HuH-7.5 (cell line): ENCODE measurements at places on chromosomes 12 and 14.

GRCh38 chr12:127328867-127329266, 938.1 kb upstream of the TMEM132C start:
- no peak for DNase-seq

DNA sequence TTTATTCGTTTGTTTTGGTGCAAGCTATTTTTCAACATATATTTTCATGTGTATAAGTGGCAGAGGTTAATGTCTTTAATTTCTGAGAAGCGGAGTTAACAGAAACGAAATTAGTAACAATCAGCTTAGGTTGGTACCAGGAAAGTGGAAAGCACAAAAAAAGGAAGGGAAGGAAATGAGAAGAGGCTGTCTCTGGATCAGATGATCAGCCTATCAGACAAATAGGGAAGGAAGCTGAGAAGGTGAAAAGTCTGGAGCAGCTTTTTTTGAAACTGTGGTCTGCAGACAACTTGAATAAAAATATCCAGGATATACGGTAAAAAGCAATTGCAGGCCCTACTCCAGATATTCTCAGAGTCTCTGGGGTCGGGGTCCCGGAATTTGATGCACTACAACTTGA, 265.0 kb downstream of the SSPN start:
- DNase-seq: no peak

DNA sequence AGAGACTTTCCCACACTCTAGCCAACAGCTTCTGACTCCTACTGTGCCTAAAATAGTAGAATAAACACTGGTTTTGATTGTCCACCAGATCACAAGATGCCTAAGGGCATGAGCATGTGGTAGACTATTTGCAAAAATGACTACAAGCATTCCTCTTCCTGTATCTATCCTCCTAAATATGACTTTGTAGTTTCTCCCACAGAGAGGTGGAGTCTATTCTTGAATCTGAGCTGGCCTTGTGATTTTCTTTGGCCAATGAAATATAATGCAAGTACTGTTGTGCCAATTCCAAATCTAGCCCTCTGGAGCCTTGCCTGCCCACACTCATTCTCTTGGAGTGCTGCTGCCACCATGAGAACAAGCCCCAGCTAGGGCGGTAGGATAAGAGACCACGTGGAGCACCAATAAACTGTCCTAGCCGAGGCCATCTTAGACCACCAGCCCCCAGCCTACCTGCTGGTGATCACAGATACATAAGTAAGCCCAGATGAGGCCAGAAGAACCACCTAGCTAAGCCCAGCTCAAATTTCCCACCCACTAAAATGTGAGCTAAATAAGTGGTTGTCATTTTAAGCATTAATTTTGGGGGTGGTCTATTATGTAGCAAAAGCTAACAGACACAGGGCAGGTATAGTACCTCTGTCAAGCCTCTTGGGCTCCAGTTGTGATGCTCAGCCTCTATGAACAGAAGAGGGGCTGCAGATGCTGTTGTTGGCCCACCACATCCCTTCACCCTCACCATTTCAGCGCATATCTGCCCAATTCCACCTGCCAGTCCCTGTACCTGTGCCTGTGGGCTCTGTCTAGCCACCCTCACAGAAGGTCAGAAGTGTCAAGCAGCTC, 17.9 kb downstream of the ZFP36L1 start:
- no peak for DNase-seq

- DNase-seq: no peak
Observed at GRCh38 chr12:53302903-53303302, 3.4 kb downstream of the MYG1 start.

GRCh38 chr14:64938972-64939816, 3.4 kb downstream of the GPX2 start:
- no peak for DNase-seq

DNA sequence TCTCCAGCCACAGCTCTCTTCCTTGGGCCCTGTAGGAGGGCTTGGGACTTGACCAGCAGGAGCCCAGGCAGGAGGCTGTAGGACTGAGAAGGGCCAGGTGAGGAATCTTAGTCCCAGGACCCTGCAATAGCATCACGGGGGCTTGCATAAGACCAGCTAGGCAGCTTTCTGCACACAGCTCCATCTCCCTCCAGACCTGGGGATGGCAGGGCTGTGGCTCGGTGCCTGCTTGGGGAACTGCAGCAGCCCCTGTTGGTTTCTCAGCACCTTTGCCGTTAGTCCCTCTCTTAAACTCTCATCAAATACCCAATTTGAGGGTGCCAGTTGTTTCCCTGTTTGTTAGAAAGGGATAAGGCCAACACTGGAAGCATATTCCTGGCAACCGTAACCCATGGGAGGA, 14.3 kb downstream of the DIO3 start:
- DNase-seq: no peak

DNA sequence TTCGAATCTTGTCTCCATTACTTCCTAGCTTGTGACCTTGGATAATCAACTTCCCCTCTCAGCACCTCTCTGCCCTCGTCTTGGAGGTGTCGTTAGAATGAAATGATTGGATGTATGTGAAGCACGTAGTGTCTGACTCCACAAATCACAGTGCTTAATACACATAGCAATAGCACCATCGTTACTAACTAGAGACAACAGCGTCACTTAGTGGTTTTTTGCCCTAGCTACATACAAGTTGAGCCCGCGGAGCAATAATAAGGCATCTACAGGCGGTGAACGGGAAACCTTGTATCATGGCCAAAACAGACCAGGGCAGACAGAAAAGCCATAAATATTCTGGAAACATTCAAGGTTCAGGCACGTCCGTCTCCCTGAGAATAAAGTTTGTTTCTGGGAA, 154.9 kb downstream of the ASCL4 start:
- no peak for DNase-seq

DNA sequence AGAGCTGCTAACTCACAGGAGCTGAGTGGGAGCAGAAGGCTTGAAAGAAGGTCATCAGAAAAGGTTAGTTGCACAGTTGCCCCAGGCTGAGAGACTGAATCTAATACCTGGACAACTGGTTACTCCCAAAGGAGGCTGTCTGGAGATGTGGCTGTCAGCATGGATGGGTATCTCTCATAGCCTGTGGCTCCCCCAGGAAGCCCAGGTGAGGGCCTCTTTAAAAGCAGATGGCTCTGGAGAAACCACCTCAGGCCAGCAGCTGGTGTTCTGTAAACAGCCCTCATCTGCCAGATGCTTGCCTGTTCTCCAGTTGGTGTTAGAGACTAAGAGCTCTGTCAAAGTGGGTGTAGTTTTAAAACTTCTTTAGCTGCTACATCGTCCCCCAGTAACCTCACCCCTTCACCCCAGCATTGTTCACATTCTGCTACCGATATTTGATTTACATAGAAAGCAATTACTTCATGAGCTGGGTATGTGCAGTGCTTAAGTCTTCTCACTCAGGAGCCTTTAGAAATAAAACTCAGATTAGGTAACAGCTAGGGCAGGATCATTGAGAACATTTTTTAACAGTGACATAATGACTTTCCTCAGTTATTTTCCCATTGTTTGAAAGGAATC, 25.8 kb downstream of the DACT1 start:
- DNase-seq: no peak

DNA sequence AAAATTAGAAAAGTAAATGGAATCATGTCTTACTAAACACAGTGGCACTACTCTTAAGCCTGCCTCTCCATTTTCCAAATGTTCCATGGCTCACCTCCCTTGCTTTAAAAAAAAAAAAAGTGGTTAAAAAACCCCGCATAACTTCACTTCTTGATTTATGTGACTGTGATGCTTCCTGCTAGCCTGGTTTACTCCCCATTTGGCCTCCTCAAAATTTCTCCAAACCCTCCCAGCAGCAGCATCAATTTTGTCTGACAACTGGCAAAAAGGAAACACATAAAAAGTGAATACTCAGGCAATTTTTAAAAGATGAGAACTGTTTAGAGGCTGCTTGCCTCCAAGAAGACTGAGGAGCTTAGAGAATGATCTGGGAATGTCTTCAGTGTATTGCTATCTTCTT, 17.8 kb upstream of the EGLN3 start:
- DNase-seq: no peak

DNA sequence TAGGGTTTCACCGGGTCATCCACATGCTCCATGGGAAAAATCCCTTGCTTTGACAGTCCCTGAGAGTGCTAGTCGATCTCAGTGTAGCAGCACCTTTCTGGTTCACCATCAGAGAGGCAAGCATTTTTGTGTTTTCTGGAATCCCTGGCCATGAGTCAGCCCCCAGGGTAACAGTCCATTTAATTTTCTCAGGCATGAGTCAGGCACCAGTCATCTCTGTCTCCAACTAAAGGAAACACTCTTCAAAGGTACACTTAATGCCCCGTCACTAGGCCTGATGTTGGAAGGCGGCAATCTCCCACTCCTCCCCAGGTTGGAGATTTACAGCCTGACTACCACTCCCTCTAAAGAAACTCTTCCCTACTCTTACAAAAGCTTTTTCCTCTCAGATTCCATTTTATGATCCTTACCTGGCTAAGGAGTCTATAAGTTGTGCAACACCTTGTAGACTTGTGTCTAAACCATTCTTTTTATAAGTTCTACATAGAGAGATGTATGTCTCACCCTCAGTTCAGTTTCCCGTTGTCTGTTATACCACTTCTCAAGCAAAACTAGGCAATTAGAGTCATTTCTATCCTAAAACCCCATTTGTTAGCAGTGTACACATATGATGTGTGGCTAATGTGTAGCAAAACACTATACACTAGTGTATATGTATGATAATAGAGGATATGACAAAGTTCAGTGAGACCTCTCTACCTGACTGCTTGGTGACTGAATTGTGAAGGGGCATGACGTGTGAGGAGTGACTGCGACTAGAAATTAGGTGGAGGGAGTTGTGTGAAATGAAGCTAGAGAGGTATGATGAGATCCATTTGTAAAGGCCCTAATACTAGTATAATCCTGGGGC, 24.6 kb downstream of the TMEM19 start:
- DNase-seq: no peak

DNA sequence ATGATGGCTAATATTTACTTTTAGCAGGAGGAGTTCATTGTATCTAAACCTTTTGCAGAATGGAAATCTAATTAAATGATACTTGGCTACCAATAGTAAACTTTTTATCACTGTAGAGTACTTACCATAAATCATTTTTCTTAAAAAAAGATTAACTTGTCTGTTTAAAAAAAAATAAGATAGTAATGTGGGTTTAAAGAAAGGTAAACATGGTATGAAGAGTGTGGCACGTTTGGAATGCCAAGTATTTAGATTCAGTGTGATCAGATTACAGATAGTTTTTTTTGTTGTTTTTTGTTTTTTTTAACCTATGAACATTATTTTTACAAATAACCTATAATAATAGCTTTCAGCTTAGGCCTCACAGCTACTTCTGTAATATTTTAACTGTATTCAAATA, 25.8 kb downstream of the KTN1 start:
- no peak for DNase-seq
